ENCODE measurements at places on chromosomes 5 and 9.

DNA sequence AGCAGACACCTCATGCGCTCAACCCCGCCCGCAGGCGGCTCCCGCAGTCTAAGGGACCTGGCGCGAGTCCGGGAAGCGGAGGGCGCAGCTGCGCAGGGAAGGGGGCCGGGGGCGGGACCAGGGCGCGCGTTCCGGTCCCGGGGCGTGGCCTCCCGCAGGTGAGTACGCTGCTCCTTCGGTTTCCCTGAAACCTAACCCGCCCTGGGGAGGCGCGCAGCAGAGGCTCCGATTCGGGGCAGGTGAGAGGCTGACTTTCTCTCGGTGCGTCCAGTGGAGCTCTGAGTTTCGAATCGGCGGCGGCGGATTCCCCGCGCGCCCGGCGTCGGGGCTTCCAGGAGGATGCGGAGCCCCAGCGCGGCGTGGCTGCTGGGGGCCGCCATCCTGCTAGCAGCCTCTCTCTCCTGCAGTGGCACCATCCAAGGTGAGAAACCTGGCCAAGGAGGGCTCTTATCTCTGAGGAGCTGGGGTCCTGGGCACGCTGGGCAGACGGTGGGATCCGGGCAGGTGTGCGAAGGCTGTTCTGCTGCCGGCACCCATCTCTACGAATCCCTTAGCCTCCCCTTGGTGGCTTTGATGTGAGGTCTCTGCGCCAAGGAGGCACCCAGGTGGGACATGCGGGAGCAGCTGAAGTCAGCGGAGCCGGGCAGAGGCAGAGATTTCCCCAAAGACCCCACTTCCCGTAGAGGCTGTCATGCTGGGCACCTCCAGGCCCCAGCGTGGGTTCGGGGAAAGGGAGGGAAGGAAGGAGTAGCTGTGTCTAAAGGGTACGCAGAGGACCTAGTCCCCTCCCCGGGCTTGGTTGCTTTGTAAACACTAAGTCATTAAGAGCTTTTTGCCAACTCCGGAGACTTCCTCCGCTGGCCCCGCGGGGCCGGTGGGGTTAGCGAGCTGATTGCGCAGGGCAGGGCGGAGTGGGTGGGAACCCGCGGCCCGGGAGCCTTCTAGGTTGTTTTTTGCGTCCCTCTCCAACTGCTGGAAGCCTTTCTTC lies at the start of gene F2RL1:
F2RL1 (plus strand) TSS at position 187 of the 988 bp plus-strand sequence; CDS start at position 340, 153 bp downstream.
- DNase-seq = no peak

DNA sequence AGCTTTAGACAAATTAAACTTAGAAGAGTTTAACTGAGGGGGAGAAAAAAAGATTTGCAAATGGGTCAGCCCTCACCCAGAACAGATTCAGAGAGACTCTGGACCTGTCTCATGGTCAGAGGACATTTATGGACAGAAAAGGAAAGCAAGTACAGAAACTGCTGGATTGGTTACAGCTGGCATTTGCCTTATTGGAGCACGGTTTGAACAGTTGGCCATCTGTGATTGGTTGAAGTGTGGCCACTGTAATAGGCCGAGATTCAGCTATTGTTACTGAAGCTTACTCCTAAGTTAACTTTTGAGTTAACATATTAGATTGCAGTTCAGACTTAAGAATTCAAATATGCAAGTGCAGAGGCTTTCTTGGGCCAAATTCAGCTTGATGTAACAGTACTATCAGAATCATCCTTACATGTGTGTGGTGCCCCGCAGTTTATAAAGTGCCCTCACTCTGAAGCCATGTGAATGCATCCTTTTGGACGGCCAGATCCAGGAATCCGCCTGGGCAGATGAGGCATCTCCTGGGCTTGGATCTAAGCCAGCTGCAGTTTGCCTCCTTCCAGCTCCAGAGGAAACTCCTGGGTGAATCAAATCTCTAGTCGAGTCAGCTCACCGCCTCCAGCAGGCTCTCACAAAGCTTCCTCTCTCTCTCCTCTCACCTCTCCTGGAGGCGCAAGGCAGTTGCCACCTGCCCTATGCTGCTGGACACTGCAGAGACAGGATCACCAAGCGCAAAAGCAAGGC lies 165.2 kb downstream of the ADAMTS12 start:
- DNase-seq = no peak

DNA sequence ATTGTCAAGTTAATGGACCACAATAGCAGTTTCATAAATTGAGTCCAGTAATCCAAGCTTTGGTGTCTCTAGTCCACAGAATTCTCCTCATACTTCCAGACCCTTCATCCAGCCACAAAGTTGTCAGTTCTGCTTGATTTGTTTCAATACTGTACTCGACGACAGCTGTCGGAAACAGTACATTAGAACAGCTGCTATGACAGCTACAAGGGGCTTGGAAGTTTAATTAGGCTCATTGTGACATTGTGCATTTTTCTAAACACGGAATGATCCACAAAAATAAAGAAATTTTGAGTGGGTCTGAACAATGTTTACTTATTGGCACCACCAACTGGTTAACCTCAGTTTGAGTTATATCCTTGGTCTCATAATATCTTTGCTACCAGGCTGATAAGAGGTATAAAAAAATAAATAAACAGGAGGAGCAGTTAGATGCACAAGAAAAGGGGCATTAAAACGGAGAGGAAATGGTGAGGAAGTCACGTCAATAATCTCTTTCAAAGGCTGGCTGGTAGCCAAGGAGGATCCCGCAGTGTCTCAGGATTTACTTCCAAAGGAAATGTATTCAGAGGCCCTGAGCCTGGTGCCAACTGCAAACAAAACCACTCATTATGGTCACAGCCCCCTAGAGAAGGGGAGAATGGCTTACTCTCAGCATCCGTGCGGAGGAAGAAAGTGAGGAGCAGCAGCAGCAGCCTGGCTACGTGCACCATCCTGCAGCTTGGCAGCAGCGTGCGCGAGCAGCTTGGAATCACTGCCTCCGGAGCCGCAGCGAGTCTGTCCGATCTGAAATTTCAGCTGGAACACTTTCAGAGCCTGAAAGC lies 933.8 kb upstream of the DMAC1 start:
- peak; percentile 21 for DNase-seq

DNA sequence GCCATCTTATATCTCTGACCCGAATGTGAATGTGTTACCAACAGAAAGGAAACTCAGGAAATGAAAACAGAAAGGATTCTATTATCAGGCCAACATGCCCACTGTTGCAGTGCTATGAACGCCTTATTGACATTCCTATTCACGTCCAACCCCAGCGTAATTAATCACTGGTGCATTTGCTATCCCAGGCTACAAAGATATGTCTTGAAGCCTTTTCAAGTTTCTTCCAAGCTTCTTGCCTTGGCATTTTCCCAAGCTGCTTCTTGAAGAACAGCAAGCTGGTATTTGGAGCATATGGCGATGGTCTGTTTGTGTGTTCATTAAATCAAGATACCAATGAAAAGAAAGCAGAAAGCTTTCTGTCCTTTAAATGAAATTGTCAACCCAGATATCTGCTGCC lies 579.2 kb upstream of the ZNF462 start:
- DNase-seq = no peak

GRCh38 chr5:174239718-174240117 lies 194.2 kb downstream of the NSG2 start:
- no peak for DNase-seq

DNA sequence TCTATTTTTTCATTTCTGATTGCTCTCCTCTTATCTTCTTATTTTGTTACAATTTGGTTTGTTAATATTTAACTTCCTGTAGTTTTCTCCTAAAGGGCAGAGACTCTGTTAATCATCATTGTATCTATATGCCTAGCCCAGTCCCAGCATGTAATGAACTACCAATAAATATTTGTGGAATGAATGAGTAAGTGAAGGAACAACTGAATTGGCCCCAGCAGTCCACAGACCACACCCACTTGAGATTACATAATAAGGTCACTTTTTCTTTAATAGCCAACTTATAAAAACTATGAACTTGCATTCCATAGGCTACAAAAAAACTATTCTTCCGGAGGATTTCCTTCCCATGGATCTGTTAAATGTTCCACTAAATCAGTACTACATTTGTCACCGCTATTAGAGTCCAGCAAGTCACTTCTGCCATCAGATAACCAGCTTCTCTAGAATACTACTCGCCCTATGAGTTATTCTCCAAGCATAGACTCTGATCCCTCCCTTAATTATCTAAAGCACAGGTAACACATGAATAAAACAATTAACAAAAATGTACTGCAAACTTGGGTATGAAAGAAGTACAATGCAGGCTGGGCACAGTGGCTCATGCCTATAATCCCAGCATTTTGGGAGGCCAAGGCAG lies 27.5 kb upstream of the TNPO1 start:
- DNase-seq = peak; percentile 18

- no peak for DNase-seq
Observed at GRCh38 chr9:21965401-21965951, 28.7 kb downstream of the CDKN2A start.

- no peak for DNase-seq
Observed at GRCh38 chr5:91367908-91368648, 15.0 kb downstream of the ARRDC3 start.

DNA sequence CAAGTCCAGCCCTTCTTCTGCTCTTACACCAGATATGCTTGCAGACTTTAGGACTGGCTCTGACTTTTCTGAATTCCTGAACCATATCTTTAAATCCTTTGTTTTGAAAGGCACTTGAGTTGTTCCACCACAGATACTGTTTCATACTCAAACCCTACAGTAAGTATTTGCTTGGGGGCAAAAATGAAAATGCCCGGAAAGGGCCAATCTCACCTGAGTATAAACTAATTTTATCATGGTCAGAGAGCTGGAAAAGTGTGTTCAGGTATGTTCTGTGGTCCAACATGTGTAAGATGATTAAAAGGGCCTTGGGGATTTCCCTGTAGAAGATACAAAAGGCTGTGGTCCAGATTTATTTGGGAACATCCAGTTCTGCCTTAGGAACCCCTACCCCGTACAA lies 225.2 kb downstream of the MAN2A1 start:
- DNase-seq = no peak

DNA sequence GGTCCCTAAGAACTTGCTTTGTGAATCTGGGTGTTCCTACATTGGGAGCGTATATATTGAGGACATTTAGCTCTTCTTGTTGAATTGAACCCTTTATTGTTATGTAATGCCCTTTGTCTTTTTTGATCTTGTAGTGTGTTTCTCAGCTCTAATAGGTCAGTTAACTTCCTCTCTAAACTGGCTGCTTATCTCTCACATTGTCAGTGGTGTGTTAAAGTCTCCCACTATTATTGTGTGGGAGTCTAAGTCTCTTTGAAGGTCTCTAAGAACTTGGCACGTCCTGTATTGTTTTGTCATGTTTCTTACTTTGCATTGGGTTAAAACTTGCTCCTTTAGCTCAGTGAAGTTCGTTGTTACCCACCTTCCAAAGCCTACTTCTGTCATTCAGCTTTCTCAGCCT lies 36.2 kb downstream of the RIC1 start:
- no peak for DNase-seq

DNA sequence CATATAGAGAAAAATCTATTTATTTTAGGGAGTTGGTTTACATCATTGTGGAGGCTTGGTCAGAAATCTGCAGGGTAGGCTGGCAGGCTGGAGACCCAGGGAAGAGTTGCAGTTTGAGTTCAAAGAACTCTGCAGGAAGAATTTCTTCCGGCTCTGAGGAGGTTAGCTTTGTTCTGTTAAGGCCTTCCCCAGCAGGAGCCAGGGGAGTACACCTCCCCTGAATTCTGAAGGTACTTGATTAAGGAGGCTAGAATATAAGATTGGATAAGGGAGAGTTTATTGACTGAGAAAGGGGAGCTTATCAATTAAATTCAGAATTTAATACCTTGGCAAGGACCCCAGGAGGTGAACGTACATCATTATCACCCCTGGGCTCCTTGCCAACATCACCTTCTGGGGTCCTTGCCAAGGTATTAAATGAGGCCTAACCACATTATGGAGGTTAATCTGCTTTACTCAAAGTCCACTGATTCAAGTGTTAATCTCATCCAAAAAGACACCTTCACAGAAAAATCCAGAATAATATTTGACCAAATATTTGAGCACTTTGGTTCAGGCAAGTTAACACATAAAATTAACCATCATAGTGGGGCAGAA lies 351.7 kb downstream of the CWC27 start:
- no peak for DNase-seq

DNA sequence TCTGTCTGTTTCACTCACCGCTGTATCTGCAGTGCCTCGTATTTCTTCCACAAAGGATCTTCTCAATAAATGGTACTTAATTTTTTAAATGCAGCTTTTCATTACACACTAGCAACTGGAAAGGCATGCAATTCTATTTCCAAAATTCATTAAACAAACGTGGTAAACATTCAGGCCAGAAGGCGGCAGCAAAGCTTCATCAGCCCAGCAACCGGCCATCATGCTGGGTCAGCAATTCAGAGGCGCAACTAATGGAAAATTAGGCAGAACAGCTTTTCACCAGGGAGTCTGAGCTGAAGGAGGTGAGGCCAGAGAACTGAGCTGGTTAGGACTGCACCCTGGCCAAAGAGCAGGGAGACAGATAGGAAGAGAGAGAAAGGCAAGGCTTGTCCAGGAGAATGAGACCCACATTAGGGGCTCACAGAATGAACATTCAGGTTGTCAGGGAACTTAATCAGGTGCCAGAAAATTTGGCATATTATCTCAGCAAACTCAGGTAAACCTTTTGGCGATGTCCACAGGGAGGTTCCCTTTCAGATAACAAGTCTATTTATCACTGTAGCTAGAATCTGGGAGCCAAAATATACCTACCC lies 17.7 kb upstream of the RNF180 start:
- peak; percentile 17 for DNase-seq

DNA sequence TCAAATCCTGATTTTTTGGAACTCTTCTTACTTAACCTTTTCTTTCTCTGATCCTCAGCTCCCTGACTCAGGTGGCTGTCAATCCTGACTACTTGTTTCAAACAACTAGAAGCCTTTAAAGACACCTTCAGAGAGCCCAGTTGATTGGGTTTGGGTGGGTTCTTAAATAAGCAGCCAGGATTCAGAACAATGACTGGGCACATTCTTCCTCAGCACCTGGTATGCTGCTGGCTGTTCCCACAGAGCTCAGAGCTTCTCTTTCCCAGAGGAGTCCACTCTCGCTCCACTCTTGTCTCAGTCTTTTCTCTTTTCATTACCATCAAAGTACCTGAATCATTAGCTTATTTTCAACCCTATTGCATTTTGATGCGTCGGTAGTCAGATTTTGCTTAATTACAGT lies 22.5 kb downstream of the PCSK5 start:
- no peak for DNase-seq

- DNase-seq = no peak
Observed at GRCh38 chr9:6973762-6974161, 216.0 kb downstream of the KDM4C start.

DNA sequence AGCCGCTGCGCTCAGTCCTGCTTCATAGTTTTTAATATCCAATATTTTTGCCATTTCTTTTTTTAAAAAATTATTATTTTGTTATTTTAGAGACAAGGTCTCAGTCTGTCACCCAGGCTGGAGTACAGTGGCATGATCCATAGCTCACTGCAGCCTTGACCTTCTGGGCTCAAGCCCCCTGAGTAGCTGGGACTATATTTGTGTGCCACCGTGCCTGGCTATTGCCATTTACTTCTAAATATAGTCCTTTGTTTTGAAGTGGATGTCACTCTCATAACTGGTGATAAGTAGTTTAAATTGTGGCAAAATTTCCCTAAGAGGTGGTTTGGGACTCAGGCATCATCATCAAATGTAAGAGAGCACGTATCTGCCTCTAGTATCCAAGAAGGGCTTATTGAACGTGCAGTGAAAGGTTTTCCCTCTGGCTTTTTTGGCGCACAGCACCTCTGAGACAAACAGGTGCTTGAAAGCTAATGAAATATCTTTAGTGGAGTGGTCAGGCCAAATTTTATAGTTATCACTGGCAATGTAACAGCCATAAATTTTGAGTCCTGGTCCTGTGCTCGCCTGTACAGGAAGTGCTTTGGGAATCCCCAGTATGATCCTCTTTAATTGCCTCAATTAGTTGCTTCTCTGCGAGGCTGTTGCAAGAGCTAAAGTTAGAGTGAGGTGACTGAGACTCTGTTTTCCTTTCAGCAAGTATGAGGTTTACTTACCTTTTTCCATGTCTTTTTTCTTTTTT lies 14.8 kb downstream of the STXBP1 start:
- peak; percentile 58 for DNase-seq
